ENCODE measurements at places on chromosomes 4 and X.
A peak's percentile ranks its signal among the peaks of the same experiment; 100 is the strongest.

DNA sequence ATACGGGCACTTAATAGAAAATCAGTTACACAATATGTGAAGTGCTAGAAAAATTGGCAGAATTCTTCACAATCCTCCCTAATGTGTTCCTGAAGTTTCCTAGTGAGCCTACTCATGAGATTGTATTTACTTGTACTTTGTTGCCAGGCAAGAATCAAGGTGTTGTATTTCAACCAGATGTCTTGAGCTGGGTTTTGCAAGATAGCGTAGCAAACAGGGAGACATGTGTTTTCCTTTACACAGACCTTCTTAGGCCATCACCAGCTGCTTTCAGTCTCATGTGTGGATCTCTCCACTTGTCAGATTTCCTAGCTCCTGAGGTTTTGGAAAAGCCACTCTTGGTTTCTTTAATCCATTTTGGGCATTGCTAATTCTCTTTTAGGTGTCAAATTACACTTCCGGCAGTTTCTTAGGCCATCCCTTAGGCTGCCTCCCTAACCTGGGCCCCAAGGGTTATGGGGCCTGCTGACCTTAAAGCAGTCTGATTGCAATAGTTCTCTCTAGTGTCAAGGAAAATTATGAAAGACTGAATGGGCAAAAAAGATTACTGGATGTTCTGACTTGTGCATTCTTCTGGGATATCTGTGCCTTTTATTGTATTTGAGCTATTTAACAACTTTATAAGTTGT lies 12.2 kb upstream of the EDA start:
- DNase-seq = no peak

DNA sequence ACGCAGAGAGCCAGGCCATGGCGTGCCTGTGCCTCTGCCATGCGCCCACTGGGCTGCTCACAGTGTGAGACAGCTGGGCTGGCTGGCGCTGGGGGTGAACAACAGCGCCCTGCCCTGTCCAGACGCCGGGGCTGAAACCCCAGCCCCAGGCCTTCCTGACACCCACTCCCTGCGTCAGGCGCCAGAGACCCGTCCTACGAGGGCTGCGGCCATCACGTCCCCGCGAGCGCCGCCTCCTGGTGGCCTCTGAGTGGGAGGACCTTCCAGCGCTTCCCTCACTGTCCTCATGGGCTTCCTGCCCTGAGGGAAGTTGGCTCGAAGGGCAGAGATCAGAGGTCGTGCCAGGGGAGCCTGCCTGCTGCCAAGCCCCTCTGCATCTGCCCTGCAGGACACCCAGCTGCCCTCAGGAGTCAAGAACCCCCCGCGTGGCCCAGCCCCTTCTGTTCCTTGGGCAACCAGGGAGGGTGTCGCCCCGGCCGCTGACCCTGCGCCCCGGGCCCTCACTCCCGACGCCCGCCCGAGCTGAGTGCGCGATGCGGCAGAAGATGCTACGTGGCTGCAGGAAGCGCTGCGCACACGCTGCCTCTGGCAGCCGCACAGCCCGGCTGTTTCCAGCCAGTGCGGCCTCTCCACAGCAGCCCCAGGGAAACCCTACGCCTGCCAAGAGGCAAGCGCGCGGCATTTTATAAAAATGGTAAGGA lies 16.2 kb downstream of the NELFA start:
- peak; percentile 72 for DNase-seq

- no peak for DNase-seq
These were observed 119.7 kb upstream of the PCDH7 start for GRCh38 chr4:30600246-30601017.

DNA sequence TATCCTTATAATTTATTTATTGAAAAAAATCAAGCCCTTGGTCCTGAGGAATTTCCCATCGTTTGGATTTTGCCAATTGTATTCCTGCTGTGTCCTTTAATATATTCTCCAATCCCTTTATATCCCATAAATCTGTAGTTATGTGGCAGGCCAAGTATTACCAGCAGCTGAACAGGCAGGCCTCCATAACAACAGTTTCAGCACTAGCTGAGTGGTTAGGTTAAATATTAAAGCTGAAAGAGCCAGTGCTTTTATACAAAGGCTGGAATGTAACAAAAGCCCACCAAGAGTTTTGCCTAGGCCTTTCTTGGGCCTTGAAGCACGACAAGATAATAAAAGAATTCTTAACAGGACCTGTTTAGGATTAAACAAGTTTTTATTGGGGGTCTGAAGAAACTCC lies 366.6 kb upstream of the GALNT7 start:
- DNase-seq = no peak

GRCh38 chrX:118772051-118772450 lies 44.6 kb downstream of the IL13RA1 start:
- no peak for DNase-seq

GRCh38 chr4:173482330-173482931 lies 47.6 kb downstream of the HAND2 start:
- DNase-seq = no peak

DNA sequence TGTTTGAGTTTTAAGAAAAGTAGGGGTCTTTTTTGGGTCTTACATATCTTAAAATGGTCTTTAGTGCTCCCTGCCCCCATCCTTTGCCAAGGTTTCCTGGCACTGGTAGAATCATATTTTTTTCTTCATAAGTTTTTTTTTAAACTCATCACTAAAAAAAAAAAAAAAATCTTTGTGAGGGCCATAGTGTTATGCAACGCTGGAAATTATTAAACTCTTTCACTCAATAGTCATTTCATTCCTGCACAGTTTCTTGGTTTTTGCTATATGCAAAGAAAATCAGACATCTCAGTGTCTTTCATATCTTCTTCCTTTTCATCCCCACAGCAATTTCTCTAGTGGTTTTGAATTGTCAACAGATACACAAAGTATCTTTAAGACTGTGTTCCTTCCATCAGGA lies 95.6 kb downstream of the TMA16 start:
- no peak for DNase-seq

DNA sequence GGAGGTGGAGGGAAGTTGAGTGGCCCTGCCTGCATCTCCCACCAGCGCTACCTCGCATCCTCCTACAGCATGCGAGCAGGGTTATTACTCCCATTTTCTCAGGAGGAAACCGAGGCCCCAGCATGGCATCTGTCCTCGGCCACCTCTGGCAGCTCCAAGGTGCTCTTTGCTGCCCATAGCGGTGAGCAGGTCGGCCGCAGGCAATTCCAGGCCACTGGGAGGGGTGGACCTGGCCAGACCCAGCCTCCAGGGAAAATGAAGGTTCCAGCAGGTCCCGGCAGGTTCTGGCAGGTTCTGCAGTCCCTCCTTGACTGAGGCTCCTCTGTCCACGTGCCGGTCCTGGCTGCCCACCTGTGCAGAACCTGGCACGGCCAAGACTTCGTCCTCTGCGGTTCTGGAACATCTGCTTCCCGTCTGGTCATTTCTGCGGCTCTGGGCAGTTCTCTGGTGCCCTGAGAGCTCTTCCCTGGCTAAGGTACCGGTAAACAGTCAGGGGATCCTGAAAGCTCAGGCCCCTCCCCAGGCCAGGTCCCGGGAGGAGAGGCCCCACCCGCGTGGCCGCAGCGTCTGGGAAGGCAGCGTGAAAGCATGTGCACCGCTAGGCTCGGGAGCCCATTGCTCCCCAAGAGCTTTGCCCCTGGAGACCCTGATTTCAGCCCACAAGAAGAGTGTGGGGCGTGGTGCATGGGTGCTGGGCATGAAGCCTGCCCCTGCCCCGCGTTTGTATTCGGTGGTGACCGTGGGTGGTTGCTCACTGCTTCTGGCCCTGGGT lies 112.0 kb upstream of the ADRA2C start:
- DNase-seq = no peak

DNA sequence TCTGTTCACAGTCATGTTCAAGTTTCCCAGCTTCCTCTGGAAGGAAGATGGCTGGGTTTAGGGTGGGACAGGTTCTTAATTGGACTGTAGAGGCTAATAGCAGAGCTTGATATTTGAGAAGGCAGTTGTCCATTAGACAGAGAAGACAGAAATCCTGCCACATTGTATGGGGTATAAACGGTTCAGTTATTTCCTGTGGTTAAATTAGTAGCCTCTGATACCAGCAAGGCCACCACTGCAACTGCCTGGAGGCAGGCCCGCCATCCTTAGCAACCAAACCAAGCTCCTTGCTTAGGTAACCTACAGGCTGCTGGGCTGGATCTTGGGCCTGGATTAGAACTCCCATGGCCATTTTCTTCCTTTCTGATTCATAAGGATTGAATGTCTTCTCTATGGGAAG lies 1367.0 kb downstream of the PCDH7 start:
- DNase-seq = no peak

DNA sequence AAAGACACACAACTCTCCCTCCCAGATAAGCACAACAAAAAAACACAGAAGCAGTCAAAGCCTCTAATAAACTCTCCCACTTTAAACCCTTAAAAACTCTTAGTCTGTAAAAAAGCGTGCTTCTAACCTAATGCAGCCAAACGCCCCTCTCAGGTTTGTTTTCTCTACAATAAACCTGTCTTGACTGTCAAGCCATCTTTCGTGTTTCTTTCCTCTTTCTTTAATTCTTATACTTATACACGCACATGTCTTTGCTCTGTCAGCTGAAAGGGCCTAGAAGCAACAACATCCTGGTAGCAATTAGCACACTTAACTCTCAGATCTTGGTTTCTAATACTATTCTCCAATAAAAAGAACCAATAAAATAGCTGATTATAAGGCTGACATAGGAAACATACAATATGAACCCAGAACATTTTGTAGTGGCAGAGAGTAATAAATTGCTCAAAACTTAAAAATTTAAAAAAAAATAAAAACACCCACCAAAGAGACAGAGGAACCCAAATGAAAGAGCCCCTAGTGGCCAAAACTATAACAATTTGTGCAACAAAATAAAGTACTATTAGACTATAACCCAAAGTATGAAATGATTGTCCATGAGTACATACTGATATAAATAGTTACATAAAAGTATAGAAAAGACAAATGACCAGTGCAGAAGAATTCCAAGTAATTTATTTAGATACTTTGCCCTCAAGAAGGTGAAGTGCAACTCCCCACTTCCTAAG lies 440.4 kb upstream of the ADGRL3 start:
- DNase-seq = no peak

- no peak for DNase-seq
These were observed 82.6 kb downstream of the ANXA3 start for GRCh38 chr4:78634011-78634664.

GRCh38 chr4:139704915-139705485 lies 39.4 kb downstream of the MGST2 start:
- no peak for DNase-seq

DNA sequence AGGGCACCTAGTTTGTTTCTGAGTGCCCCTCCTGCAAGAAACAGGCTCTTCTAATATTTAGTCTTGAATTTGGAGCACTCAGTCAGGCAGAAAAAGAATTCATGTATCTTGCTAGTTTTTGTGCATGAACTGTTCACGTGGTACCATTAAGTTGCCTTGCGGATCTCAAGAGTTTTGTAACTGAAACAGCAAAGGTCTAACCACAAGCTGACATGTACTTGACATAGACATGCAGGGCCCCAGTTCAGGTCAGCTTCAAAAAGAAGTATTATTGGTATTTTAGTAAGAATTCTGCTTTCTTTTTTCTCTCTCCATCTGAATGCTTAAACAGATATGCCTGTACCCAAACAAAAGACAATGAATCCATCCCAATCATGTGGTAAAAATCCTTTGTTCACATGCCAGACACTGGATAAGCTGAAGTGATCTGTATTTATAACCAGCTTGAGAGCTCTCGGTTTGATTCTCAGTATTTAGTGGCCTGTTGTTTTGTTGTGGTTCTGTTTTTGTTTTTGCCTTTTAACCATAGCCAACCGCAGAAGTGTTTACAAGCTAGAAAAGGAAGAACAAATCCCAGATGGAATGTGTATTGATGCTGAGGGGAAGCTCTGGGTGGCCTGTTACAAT lies 13.0 kb downstream of the RGN start:
- no peak for DNase-seq

DNA sequence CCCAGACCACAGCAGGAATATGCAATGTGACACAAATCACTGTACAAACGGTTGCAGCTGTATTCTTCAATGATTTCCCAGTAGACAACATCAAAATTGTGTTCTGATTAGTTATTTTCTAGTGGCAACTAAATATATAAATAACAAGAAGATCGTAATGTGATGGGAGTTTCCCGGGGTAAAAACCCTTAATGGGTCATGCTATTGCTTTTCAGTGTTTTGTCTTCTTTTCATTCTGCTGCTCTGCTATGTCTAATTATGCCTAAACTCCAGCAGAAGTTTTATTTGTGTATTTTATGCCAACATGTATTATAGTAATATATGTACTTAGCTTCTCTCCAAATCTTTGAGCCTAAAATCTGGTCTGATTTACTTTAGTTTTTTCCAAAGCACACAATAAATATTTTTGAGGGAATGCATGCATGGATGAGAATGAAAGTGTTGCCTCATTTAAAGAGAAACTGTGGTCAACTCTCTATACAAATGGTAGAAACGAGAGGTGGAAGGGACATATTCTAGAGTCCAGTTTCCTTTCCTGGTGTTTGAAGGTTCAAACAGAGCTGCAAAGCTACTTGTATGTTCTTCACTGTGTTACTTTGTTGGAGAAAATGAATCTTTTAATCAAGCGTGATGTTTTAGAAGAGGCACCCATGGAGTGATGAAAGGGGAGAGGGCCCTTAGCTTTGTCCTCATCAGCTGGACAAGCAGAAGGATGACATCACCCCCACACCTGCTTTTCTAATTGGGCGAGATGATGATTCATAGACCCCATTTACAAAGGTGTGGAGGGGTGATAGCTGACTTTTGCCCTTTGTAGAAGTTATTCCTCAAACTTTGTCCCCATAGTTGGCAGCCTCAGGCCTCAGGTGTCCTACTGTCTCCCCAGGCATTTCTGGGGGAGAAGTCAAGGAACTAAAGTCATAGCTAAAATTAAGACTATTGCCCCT lies 129.7 kb downstream of the FRAS1 start:
- DNase-seq = no peak

DNA sequence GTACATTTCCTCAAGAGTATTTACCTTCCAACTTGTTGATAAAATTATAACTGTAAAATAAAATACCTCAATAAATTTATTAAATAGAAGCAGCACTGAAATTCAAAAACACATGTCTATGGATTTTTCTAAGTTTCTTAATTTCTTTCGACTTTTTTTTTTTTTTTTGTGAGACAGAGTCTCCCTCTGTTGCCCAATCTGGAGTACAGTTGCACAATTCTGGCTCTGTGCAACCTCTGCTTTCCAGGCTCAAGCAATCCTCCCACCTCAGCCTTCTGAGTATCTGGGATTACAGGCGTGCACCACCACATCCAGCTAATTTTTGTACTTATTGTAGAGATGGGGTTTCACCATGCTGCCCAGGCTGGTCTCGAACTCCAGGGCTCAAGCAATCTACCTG lies 79.8 kb downstream of the IQCM start:
- DNase-seq = no peak

DNA sequence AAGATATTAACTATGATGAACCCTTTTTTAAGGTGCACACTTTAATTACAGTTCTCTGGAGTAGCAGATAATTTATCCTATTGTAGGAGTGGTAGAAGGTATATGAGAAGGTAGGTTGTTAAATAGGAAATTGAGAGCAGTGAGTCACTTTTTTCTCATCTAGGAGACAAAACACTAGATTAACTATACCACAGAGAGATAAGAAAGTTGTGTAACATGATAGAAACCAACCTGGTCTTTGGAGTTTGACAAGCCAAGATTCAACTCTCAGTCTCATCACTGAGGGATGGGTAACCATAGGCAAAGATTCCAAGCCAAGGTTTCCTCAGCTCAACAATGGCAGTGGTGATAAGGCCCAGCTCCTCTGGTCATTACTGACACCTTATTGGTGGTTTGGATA lies 104.0 kb downstream of the MAD2L1 start:
- no peak for DNase-seq

GRCh38 chr4:188911707-188912106 lies 772.5 kb downstream of the TRIML1 start:
- DNase-seq = no peak

All from femur (tissue), 1 donor.